Omental fat pad (tissue), 4 donors: ENCODE measurements at places on chromosomes 7 and 10. TPM values are rescaled to one million over a fixed set of nuclear protein-coding genes. Genes with fewer than 3 reads are reported as not detected.

- DNase-seq: no peak
Measured at GRCh38 chr7:20307119-20307518, 23.6 kb upstream of the ITGB8 start.

DNA sequence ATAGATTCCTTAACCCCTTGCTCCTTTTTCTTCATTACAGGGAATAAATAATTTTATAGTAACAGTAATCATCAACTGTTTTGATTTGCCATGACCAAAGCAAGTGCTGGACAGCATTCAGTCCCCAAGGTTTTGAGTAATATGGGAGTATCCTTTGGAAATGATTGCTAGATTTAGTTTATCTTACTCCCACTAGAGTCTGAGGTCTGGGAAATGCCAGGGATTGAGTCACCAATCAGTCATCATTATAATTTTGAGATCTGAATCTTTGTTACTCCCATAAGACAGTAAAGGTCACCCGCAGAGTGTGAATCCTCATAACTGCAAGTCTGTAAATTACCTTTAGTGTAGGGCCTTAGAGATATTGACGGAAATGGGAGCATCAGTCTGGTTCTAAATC is 133.7 kb upstream of the SEMA3E start:
- no peak for DNase-seq

Gene WDR86
- total RNA-seq: 22.0 TPM

GRCh38 chr10:103791858-103792257 is 63.5 kb downstream of the SH3PXD2A start:
- no peak for DNase-seq

- no peak for DNase-seq
Measured at GRCh38 chr10:86862786-86863483, 94.5 kb downstream of the MMRN2 start.

Gene NRF1
- 11.7 TPM for total RNA-seq

GRCh38 chr10:50625649-50626132 is 1.9 kb upstream of the SGMS1 start:
- no peak for DNase-seq

Gene MTPN
- total RNA-seq: 102 TPM

Gene AKR1C8
- not detected for total RNA-seq

GRCh38 chr7:114670676-114671075 is 251.2 kb upstream of the MDFIC start:
- no peak for DNase-seq

DNA sequence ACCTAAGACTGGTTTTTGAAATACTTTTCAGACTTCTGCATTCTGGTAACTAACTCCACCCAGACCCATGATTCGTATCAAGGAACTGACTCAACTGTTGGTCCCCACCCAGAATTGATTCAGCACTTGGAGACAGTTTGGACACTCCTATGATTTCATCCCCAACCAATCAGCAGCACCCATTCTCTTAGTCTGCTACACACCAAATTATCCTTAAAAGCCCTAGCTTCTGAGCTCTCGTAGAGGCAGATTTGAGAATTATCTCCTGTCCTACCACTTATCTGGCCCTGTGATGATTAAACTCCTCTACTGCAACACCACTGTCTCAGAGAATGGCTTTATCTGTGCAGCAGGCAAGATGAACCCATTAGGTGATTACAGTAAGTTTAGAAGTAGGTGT is 7.7 kb upstream of the GSTO1 start:
- no peak for DNase-seq

- no peak for DNase-seq
Measured at GRCh38 chr10:133405844-133406527, 12.0 kb downstream of the MTG1 start.

DNA sequence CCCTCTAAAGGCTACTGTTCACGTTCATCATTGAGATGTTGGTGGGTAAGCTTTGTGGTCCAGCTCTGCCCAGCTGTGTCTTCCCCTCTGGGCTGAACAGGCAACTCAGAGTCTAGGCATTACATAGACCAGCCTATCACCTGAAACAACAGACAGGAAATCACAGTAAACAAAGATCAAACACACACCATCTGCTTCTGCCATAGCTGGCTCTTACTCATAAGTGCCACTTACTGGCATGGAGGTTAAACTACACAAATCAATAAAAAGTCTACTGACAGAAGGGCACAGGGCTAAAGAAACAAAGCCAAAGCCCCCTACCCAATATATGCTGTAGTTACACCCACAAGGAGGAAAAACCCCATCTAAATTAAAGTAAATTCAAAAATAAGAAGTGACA is 35.0 kb downstream of the SEPTIN14 start:
- no peak for DNase-seq

- DNase-seq: no peak
Measured at GRCh38 chr7:7916064-7916463, 52.5 kb upstream of the GLCCI1 start.

GRCh38 chr10:125708971-125709503 is 10.5 kb upstream of the EDRF1 start:
- no peak for DNase-seq

- DNase-seq: no peak
Measured at GRCh38 chr10:110420401-110421193, 77.1 kb upstream of the DUSP5 start.

GRCh38 chr10:90930971-90931871 is 10.3 kb upstream of the ANKRD1 start:
- DNase-seq: no peak

GRCh38 chr10:131532745-131533341 is 221.3 kb upstream of the TCERG1L start:
- DNase-seq: no peak

- DNase-seq: no peak
Measured at GRCh38 chr10:209357-209756, 74.1 kb downstream of the ZMYND11 start.

GRCh38 chr7:151472644-151473380 is 32.9 kb upstream of the CRYGN start:
- no peak for DNase-seq

Gene IMMP2L
- 12.4 TPM for total RNA-seq

GRCh38 chr10:18501629-18502028 is 149.8 kb downstream of the NSUN6 start:
- DNase-seq: no peak

Gene EXOC4
- total RNA-seq: 88.7 TPM

DNA sequence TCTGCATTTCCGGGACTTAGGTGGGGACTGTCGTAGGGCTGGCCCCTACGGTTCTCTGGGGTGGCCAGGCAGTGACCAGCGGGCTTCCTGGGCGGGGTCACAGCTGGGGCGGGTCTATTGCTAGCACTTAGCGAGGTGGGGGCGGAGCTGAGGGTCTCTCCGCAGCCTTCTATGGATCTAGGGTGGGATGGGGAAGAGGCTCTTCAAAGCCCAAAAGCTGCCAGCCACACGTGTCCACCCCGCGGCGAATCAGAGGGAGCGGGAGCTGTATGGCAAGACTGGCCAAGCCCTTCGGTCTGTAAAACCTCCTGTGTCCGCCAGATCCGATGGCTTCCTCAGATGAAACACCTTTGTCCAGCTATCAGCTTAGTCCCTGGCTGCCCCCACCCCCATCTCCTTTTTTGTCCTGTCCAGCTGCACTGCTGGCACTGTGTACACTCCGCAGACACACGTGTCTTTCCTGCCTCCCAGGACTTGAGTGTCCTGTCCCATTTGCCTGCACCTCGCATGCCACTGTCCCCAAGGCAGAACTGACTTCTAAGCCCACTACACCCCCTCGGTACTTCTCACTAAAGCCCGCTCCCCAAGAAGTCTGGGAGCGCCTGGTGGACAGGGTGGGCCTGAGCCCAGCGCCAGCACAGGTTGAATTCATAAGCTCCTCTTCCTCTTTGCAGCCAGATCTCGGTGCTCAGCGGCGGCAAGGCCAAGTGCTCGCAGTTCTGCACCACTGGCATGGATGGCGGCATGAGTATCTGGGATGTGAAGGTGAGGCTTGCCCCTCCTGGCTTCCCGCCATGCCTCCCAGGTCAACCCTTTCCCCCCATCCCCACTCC is 14.8 kb downstream of the PDAP1 start:
- DNase-seq: no peak

- DNase-seq: no peak
Measured at GRCh38 chr10:124612611-124613498, 131.3 kb downstream of the FAM53B start.

Gene NEUROD6
- total RNA-seq: not detected

Gene DUSP5
- total RNA-seq: 67.6 TPM

- no peak for DNase-seq
Measured at GRCh38 chr10:75586814-75587213, 155.4 kb downstream of the LRMDA start.

Gene FAM221A
- 18.3 TPM for total RNA-seq

DNA sequence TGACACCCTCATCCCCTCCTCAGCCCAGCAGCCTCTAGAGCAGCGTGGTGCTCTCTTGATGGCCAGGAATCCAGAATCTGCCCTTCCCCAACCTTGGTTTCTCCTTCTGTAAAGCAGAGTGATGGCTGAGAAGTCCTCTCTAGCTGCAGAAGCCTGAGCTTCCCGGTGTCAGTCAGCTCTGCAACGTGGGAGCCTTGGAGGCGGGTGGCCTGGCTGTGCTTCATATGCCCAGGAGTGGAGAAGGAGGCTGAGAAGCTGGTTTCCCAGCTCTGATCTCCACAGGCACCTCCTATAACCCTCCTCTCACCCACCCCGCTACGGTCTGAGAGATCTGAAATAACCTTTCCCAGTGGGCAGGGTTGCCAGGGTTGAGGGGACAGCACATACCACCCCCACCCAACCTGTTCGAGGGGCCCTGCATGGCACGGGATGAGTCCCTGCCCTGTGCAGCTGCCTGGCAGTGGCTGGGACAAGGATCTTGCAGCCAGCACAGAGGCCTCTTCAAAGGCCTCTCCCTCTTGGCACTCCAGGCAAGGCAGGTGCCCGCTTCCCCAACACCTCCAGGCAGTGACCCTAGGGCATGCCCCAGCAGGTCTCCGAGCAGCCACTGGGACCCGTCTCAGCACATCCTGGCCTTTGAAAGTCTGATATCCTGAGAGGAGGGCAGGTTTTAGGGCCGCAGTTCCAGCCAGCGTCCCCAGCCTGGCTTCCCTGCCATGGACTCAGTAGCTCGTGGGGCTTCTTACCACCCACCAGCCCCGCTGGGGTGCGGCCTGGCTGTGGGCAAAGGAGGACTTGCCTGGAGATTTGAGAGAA is 18.3 kb upstream of the SLC29A3 start:
- DNase-seq: no peak

DNA sequence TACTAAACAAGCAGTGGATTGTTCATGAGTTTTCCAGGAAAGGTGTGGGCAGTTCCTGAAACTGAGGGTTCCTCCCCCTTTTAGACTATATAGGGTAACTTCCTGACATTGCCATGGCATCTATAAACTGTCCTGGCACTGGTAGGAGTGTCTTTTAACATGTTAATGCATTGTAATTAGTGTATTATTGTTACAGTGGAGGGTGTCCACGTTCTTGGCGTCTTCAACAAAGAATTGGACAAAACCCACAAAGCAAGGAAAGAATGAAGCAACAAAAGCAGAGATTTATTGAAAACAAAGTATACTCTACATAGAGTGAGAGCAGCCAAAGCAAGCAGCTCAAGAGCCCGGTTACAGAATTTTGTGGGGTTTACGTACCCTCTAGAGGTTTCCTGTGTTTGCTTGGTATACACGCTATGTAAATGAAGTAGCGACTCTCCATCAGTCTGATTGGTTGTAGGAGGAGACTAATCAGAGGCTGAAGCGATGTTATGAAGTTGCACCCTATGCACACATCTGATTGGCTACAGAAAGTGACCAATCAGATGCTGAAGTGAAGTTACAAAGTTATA is 175.2 kb downstream of the NSUN6 start:
- DNase-seq: no peak
